Activated T-cell treated with anti-CD3 and anti-CD28 coated beads for 1 hour (primary cell): ENCODE measurements at places on chromosomes 7 and 10.

DNA sequence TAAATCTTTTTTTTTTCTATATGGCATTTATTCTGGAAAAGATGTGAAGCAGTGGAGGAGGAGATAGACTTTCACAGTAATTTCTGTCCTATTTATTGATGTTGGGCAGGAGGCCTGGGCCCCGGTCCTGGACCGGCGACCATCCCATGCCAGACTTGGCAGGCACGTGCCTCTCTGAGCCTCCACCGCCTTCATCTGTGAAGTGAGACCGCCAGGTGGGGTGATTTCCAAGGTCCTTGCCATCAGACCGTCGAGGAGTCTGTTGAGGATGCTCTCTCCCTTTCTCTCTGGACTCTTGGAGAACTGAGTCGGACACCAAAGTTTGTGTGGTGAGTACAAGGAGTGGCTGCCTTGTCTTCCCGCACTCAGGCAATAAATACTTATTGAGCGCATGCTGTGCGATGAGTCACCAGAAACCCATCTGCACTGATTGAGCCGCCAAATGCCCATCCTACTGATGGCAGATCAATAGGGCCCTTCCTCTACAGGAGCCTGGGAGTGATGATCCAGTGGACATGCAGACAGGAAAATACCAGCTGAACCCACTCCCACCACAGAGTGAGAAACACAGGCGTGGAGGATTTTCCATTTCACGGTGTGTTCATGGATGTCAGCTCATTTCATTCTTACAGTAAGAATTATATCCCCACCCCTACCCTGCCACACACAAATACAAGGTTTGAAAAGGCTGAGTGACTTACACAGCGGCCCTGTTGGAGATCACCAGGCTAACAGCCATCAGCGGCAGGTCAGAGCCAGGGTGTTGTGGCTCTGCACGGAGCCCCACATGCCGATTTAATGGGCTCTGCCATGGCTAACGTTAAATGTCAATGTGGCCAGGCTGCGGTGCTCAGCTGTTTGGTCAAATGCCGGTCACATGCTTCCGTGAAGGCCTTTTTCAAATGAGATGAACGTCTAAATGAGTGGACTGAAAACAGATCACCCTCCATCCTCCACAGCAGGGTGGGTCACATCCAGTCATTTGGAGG lies 11.5 kb upstream of the PRKAG2 start:
- no peak for DNase-seq

DNA sequence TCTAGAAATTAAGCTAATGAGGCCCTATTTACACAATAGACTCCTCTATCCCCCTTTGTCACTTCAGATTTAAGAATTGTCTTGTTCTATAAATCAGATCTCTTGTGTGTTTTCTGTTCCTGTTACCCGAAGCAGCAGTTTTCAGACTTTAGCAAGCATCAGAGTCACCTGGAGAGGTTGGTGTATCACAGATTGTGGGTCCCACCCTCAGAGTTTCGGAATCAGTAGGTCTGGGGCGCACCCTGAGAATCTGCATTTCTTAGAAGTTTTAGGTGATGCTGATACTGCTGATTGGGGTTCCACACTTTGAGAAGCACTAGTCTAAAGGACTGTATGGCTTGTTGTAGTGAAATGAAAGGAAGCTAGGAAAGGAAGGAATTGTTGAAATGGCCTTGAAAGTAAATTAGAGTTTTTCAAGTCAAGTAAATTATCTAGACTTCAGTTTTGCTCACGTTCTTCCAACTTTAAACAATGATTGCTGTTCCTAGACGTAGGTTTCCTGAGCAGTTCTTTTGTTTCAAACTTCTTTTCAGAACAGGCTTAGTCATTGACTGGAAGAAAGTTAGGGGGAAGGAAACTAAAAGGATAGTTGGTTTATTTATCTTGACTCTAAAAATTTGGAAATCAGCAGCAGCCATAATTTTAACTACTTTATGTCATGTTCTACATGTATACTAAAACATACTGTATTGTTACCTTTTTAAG lies 15.7 kb downstream of the BPGM start:
- no peak for DNase-seq

GRCh38 chr7:12661581-12661980 lies 25.9 kb upstream of the ARL4A start:
- no peak for DNase-seq

DNA sequence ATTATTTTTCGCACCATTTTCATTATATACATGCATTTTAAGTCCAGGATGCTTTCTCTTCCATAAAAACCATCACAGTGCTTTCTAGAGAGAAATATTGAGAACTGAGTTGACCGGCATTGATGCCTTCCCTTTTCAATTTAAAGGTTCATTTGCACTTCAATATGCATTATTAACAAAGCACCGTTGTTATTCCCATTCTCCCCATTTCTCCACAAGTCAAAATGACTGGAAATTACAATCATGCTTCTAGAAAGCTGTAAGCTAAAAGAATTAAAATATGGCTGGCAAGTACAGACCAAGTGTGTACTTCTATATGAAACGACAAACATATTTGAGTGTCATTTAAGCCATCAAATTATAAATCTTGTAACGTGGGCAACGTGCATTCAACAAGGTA lies 219.5 kb downstream of the FANK1 start:
- DNase-seq = no peak

GRCh38 chr10:104067525-104067924 lies 18.2 kb downstream of the COL17A1 start:
- no peak for DNase-seq

DNA sequence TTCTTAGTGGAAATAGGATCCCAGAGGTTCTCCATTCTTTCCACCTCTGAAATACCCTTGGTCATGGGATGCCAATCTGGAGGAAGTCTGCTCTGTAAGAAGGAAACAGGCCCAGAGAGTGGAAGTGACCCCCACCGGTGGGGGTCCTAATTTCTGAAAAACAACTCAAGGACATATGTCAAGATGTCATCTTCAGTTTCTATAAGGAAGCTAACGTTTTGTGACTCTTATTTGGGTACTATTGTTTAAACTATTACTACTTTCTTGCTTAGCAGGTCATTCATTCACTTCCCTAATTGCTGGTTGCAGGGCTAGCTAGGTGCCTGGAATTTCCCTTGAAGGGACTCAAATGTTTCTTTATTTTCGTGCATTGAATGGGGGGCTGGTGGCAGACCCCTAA lies 1.9 kb upstream of the ZNF775 start:
- DNase-seq = no peak

DNA sequence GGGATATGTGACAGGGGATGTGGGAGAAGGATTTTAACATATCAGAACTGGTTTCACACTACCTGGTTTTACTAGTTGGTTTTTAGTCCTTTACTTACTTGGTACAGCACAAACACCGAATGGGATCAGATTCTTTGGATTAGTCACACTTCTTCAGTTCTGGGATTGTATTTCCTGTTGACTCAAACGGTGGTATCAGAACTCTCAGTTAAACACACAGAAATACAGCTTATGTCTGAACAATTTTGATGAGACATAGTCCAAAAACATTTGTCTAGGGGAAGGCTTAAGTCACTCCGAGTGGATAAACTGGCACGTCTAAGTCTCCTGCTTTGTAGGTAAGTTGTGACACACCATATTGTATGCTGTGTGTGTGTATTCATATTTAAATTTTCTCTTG lies 480.5 kb downstream of the PHTF2 start:
- DNase-seq = no peak

- no peak for DNase-seq
These were observed 18.7 kb upstream of the KNDC1 start for GRCh38 chr10:133141144-133141957.

DNA sequence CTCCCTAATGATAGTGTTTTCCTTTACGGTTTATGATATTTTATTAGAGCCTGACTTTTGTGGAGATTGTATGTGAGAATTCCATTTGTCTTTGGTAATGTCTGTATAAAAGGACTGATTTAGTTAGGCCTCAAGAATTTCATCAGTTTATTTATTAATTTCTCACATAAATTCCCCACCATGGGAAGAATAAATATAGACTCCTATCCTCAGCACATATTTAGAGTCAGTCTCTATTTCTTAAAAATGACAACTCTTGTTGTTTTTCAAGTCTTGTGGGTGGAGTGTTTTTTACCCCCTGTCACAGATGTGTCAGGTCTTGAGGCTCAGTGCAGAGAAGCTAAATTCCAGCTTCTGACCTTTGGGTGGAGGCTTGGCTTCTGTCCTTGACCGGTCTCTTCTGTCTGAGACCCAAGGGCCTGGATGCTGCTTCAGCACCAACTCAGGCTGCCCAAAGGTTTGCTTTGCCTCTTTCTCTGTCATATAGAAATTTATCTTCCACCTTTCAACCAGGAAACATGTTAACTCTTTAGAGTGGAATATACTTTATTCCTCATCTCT lies 117.3 kb upstream of the INHBA start:
- no peak for DNase-seq

- DNase-seq = no peak
These were observed 47.5 kb upstream of the AGMO start for GRCh38 chr7:15609287-15609686.

DNA sequence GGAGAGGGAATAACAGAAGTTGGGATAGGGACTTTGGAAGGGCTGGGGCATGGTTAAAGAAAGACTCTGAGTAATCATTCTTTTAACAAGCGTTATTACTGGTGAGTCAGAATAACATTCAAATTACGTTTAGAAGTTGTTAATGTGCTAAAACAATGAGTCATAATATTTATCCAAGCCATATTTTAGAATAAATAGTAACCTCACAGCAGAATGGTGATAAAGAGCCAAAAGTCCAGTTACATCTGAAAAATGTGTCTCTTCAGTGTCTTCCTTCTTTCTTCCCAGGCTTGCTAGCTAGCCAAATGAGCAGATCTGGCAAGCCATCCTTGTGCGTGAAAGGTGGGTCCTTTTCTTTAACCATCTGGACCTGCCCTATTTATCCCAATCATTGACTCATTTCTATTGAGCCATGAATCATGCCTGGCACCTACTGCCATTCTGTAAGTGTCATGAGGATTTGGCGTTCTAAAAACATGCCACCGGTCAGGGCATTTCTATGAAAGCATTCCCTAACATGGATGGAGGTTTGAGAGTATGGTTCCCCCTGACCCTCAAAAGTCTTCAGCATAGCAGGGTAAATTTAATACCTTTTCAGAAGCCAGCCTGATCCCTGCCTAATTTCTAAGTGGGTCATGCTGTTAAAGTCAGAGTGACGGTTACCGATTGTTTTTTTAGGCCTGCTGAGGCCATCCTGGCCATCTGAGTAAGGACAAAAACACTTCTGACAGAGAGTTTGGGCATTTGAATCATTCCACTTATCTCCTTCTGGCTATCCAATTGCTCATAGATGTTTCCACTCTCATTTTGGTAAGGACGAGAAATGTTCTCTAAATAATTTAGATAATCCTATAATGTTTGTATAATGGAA lies 26.9 kb downstream of the MYPN start:
- no peak for DNase-seq

- no peak for DNase-seq
These were observed 22.9 kb downstream of the ASB13 start for GRCh38 chr10:5643346-5644067.

DNA sequence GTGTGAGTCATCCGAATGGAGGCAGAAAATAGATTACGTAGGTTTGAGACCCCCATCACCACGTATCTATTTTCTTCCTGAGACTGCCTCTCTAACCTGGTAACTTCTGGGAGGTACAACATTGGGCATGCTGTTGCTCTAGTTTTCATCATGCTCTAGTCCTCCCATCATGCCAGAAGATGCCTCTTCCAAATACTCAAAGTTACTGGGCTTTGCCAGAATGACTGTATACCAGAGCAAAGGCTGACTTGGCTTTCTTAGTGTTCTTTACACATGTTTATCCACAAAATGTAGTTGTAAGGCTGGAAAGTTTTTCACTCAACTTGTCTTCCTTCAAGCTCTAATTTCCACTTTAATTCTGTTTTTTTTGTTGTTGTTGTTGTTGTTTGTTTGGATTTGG lies 370.5 kb downstream of the MDFIC start:
- DNase-seq = no peak

DNA sequence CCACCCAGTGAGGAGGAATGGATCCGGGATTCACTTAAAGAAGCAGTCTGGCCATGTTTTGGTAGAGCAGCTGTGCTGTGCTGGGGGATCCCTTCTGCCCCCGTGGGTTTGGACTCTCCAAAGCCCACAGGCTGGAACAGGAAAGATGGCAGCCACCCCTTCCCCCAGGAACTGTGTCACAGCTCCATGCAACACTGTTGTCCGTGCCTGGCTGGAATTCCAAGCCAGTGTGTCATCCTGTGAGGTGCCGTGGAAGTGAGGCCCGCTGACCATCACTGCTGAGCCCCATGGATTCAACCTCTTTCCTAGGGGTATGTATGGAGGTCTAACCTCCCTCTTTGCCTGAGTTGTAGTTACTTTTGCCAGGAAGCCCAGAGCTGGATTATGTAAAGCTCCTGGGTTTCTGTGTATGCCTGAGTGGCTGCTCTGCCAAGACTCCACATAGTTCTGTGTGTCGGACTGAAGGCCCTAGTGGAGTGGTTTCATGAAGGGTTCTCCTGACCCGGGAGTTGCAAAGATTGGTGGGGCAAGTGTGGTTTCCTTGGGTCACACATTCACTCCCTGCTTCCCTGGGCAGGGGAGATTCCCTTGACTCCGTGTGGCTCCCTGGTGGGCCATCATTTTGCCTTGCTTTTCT lies 35.1 kb upstream of the PCGF5 start:
- no peak for DNase-seq

- no peak for DNase-seq
These were observed 46.4 kb upstream of the ZNF746 start for GRCh38 chr7:149544028-149544427.

- DNase-seq = no peak
These were observed 33.3 kb downstream of the GNA12 start for GRCh38 chr7:2810682-2811415.

GRCh38 chr7:34373940-34374339 lies 284.1 kb upstream of the NPSR1 start:
- DNase-seq = no peak

GRCh38 chr7:109215341-109215740 lies 645.7 kb downstream of the DNAJB9 start:
- DNase-seq = no peak

- no peak for DNase-seq
These were observed 168.6 kb downstream of the SDK1 start for GRCh38 chr7:3469641-3470040.

GRCh38 chr7:22378199-22378980 lies 21.4 kb upstream of the RAPGEF5 start:
- no peak for DNase-seq

- DNase-seq = no peak
These were observed 17.9 kb downstream of the ZFAND2A start for GRCh38 chr7:1142051-1142635.

- DNase-seq = no peak
These were observed 76.4 kb upstream of the MAGI2 start for GRCh38 chr7:79529881-79530235.

DNA sequence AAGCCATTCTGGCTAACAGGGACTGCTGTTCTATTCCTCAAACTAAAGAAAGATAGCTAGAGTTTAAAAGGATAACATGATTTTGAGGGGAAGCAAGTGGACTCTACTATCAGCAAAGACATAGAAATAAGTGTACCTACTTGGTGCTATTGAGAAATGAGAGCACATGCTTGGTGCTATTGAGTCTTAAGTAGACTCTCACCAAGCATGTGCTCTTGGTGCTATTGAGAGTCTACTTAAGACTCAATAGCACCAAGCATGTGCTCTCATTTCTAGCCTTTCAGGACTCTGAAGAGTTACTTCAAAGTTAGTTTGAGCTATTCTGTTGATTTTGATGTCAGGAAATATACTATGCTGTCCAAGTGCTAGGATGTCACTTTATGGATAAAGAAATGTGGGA lies 733.0 kb upstream of the ZWINT start:
- no peak for DNase-seq
